ENCODE measurements at places on chromosomes 11 and 22.
A peak's percentile ranks its signal among the peaks of the same experiment; 100 is the strongest.

GRCh38 chr11:66970807-66971442 is 4.2 kb upstream of the C11orf86 start:
- DNase-seq = peak; percentile 99

- no peak for DNase-seq
Measured at GRCh38 chr22:19658057-19658966, 56.0 kb upstream of the SEPTIN5 start.

- DNase-seq = peak; percentile 100
Measured at GRCh38 chr11:88420165-88420791, 82.7 kb upstream of the CTSC start.

GRCh38 chr11:74923125-74923524 is 25.8 kb downstream of the XRRA1 start:
- DNase-seq = no peak

DNA sequence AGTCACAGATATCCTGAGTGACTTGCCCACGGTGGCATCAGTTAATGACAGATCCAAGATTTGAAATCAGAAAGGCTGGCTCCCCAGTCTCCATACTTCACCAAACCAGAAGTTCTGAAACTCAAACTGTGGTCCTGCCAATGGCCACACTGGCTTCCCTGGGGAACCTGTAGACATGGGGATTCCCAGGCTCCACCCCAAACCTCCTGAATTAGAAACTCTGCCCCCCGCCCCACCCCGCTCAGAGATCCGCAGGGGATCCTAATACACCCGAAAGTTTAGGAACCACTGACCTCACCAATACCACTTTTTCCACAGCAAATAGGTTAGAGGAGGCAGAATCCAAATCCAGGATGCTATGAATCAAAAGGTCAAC is 15.3 kb downstream of the RTN4RL2 start:
- no peak for DNase-seq

DNA sequence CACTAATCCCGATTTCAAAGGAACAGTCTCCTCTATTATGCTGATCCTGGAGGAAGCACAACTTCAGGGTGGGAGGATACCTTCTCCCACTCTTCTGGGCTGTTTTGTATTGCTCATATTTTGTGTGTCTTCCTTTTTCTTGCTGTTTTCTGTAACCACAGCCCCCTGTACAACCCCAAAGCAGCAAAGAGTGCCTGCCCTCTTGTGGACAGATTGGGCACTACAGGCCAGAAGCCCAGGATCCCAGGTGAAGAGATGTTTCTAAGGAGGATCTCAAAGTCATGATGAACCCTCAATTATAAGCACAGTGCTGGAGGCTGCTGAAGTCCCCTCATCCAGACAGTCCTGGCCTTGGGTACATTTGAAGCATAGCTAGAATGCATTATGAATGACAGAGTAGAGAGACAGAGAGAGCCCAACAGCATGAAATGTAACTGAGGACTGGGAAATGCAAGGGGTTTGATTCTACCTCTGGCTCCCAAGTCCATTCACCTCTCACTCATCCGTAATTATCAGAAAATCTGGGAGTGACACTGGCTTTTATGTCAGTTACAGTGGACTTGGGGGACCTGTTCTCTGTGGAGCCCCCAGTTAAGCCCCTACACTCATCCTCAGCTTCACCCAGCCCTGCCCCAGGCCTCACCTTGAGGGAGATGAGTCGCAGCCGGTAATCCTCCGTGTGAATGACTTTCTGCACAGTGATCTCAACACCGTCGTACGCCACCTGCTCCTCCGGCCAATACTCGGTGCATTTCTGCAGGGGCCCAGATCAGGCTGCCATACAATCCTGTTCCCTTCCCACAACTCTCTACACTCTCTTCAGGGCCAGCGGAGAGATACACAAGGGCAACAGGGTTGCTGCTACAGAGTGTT is 6.2 kb upstream of the IGSF22 start:
- peak; percentile 24 for DNase-seq

DNA sequence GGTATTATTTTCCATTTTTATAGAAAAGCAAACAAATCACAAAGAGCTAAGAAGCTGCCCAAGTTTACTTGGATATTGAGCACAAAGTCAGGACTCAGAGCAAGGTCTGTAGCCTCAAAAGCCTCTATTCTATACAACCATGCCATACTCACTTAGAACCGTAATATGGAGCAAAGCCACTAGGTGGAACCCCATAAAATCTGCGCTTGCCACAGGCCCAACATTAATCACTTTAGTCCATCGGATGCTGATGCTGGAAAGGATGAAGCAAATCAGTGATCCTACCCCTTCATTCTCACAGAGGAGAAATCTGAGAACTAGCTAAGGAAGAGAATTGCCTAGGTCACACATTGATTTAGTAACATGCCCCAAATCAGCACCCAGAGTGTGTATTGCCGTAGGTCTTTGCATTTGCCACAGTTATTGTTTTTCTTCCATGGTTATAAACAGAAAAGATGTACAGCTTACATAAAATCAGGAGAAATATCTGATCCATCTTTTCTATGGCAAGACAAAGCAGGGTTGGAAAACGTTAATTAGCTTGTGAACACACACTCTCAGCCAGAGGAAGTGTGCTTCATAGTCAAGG is 56.7 kb upstream of the RAB38 start:
- DNase-seq = peak; percentile 34

DNA sequence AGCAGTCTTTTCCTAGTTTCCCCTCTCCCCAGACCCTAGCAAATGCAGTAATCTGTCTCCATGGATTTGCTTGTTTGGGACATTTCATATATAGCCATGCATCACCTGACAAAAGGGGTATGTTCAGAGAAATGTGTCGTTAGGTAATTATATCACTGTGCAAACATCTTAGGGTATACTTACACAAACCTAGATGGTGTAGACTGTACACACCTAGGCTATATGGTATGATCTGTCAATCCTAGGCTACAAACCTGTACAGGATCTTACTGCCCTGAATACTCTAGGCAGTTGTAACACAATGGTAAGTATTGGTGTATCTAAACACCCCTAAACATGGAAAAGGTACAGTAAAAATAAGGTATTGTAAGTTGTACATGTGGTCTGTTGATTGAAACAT is 23.8 kb downstream of the QSER1 start:
- DNase-seq = no peak

GRCh38 chr11:70079691-70080090 is 1.6 kb downstream of the ANO1 start:
- DNase-seq = peak; percentile 38

DNA sequence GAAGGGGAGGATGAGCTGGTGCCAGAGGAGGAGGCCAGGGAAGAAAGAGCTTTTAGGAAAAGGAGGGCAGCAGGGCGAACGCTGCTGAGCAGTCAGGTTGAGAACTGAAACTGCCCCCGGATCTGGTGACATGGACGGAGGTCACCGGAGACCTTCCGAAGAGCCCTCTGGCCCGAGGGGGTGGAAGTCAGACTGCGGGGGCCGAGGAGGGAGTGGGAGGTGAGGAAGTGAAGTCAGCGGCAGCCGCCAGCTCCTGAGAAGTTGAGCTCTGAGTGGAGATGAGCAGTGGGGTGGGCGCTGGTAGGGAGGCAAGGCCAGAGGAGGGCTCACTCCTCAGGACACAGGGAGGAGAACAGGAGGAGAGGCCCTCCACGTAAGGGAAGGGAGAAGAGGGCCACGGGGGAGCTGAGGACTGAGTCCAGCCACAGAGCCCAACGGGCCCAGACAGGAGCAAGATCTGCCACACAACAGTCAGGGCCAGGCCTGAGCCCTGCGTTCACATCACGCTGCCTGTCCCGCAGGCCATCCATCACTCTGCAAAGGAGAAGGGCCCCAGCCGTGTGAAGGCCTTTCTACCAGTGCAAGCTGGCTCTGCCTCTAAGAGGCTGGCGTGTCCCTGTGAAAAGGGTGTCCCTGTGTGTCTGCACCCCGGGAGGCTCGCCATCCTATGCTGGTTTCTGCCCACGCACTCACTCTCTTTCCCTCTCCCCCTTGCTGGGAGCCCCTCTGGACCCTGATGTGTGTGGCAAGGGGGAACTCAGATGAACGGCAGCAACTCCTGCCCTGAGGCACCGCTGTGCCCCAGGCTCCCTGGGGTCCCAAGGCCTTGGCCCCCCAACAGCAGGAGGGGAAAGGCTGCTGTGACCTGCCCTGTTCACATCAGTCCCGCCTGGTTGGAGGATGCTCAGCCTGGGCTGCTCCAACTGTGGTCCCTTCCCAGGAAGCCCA is 19.0 kb upstream of the LRRC32 start:
- DNase-seq = no peak

DNA sequence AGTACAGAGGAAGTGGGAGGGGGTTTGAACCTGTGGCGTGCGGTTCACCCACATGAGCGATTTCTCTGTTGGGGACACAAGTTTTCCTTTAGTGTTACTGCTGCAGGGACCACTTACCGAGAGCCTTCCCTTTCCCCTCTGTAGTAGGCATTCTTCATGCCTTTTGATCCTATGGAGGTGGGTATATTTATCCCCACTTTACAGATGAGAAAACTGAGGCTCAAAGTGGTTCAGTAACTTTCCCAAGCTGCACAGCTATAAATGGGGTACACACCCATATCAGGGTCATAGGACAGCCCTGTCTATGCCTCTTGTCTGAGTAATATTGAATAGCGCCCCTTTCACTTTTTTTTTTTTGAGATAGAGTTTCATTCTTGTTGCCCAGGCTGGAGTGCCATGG is 3.3 kb upstream of the PHF21B start:
- DNase-seq = no peak

DNA sequence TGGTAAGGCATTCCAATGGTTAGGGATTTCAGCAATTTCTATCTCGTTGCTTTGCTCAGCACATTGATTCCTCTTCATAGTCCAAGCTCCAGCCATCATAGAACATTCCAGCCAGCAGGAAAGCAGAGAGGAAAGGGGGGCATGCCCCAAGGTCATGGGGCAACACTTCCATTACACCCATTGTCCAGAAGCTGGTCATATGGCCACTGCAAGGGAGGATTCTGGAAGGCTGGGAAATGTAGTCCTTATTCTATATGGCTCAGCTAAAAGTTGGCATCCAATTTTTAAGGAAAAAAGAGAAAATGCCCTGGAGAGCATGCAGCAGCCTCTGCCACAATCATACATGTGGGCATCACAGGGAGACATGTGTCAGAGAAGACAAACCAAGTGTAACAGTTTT is 47.1 kb upstream of the RCN1 start:
- no peak for DNase-seq

DNA sequence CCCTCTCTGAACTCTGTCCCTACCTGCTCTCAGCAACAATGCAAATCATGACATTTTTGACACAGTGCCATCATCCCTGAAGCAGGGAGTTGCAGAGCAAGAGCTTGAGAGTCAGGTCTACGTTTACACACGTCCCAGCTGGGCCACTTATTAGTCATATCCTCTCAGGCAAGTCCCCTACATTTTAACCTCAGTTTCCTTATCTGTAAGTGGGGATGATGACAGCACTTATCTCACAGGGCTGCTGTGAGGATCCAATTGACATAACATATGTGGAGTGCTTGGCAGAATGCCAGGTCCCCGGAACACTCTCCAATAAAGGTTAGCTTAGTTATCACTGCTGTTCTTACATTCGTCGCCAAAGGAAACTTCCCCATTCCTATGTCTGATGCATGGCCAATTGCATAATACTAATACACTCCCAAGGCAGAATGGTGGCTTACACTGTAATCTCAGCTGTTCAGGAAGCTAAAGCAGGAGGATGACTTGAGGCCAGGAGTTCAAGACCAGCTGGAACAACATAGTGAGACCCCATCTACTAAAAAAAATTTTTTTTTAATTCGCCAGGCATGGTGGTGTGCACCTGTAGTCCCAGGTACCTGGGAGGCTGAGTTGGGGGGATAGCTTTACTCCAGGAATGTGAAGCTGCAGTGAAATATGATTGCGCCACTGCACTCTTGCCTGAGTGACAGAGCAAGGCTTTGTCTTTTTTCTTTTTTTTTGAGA is 16.6 kb downstream of the ASCC2 start:
- peak; percentile 97 for DNase-seq

GRCh38 chr11:119371778-119372182 is 9.7 kb downstream of the USP2 start:
- no peak for DNase-seq

DNA sequence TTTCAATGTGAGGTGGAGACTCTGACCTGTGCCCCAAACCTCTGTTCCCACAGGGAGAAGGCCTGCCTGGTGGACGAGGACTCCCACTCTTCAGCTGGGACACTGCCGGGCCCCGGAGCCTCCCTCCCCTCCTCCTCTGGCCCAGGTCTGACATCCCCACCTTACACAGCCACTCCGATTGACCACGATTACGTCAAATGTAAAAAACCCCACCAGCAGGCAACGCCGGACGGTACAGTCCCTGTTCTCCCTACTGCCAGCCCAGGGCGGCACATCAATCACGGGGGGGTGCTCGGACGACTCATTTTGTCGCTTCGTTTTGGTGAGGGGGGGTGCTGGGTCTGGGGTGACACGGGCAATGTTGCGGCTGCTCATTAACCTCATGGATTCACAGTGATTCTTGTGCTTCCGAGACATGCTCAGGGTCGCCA is 83.3 kb upstream of the SUSD2 start:
- DNase-seq = no peak

- DNase-seq = no peak
Measured at GRCh38 chr11:116774661-116775060, 1.9 kb upstream of the BUD13 start.

- no peak for DNase-seq
Measured at GRCh38 chr22:29054251-29054767, 7.3 kb downstream of the C22orf31 start.

DNA sequence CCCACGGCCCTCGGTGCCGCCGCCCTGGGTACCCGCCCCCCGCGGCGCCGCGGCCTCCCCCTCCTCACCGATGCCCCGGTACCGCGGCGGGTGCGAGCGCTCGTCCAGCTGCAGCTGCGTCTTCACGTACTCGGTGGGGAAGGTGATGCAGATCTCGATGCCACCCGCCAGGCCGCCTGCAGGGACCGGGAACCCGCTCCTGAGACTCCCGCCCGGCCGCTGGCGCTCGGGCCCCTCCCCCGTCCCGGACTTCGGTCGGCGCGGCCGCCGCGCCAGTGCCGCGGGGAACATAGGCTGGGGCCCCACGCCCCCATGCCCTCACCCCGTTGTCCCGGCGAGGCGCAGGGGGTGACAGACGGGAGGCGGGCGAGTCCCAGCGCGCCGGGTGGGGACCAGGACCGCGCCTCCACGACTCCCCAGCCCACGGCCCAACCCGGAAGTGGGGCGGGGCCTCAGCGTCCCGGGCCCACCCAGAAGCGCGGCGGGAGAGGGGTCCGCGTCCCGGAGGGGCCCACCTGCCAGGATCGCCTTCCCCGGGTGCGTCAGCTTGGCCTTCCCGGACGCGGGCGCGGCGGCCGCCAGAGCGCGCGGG is 375 bp downstream of the SLC25A1 start:
- DNase-seq = peak; percentile 47

- no peak for DNase-seq
Measured at GRCh38 chr22:21694795-21695429, 29.1 kb downstream of the PPIL2 start.

DNA sequence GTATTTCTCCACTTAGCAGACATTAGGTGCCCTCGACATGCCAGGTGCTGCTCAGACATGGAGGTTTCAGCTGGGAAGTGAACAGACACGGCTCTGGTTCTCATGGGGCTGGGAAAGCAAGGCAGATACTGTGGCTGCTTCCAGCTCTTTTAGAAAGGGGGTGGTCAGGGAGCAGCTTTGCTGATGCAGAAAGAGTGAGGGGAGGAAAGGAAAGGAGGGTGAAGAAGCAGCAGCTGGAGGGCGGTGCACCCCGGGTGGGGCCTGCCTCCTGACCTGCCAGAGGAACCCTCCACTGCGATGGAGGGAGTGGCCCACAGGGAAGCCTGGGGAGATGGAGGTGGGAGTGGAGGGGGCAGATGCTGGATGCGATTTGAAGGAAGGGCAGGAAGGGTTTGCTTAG is 76.8 kb downstream of the MORC2 start:
- DNase-seq = no peak

Data from mammary epithelial cell (primary cell).